ENCODE measurements at places on chromosomes 2 and 18. TPM values are rescaled to one million over a fixed set of nuclear protein-coding genes. Genes with fewer than 3 reads are reported as not detected.

The FAM124B gene
- not detected for total RNA-seq

The SKOR2 gene
- total RNA-seq: not detected

The UGT1A8 gene
- not detected for total RNA-seq

The COLEC12 gene
- 16.8 TPM for total RNA-seq

The DAW1 gene
- total RNA-seq: 1.5 TPM

The RUFY4 gene
- total RNA-seq: not detected

The ATG16L1 gene
- total RNA-seq: 15.5 TPM

The IL1F10 gene
- total RNA-seq: not detected

The INHBB gene
- 1.6 TPM for total RNA-seq

The NCKAP5 gene
- 0.12 TPM for total RNA-seq

The COL4A3 gene
- not detected for total RNA-seq

The AFF3 gene
- 0.58 TPM for total RNA-seq

The NT5C1B gene
- total RNA-seq: not detected

The MYO7B gene
- total RNA-seq: not detected

The PPP1R1C gene
- not detected for total RNA-seq

The CYTIP gene
- total RNA-seq: not detected

The PRSS56 gene
- total RNA-seq: not detected

The SGPP2 gene
- total RNA-seq: not detected

The CSRNP3 gene
- total RNA-seq: 1.2 TPM

The RHOB gene
- total RNA-seq: 383 TPM

The GCA gene
- total RNA-seq: 10.4 TPM

The KCNF1 gene
- not detected for total RNA-seq

The ACYP2 gene
- 12.3 TPM for total RNA-seq

The CABYR gene
- total RNA-seq: 7.3 TPM

The LDLRAD4 gene
- total RNA-seq: not detected

All from pericardium fibroblast (primary cell).